ENCODE measurements at places on chromosomes 12 and 14.

- DNase-seq = no peak
These were observed 144.0 kb upstream of the TMPO start for GRCh38 chr12:98371419-98371818.

DNA sequence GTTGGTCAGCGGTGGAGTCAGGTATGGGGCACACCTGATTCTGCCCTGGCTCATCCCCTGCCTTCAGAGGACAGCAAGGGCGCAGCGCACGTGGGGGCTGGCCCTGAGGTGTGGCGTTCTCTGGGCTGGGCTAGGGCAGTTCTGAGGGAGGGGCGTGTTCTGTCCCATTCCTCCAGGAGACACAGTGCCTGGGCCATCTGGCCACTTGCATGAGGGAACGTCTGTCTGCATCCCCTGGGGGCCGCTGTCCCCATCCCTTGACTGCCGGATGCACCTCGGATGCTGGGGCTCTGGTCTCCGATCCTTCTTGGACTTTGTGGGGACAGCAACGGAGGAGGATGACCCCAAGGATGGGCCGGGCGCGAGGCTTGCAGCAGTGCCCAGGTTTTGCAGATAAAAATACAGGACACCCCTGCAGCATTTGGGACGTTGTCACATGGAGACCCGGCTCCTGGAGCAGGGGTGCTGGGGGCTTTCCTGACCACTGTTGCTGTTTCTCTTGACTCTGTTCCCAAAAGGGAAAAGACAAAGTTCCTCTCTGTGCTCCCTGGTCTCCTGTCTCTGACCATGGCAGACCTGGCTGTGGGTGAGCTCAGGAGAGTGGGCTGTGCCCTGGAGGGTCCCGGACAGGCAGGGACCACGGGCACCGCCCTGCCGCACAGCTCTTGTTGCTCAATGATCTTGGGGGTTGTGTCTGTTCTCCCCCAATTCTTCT lies 6.9 kb downstream of the MTA1 start:
- DNase-seq = no peak

GRCh38 chr14:89013098-89013504 lies 188.7 kb downstream of the TTC8 start:
- DNase-seq = no peak

- no peak for DNase-seq
These were observed 126.9 kb upstream of the FKBP4 start for GRCh38 chr12:2667716-2668440.

- DNase-seq = no peak
These were observed 25.6 kb downstream of the STX2 start for GRCh38 chr12:130813436-130813835.

All from HAP-1 (cell line).